CD4-positive, alpha-beta T cell treated with Interleukin-4 for 4 hours (primary cell): ENCODE measurements at places on chromosomes 3 and 15.

- DNase-seq = no peak
These were observed 17.5 kb downstream of the ALS2CL start for GRCh38 chr3:46675843-46676567.

DNA sequence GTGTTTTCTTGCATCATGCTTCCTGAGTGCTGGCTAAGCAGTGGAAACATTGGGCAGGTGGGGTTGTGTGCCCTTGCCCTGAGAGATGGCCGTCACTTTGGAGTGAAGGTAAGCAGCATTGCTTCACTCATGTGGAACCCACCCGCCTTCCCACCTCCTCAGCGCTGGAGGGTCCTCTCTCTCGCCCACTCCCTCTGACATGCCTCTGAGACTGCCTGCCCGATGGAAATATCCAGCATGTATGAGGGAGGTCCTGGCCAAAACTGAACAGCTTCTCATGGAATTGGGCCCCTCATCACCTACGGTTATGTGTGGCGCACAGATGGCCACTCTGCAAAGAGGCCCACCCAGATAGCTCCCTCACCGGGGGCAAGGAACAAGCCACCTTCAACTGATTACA is 48.6 kb downstream of the SMAD3 start:
- DNase-seq = no peak

- DNase-seq = no peak
These were observed 68.0 kb upstream of the TRPM1 start for GRCh38 chr15:31169558-31169957.

DNA sequence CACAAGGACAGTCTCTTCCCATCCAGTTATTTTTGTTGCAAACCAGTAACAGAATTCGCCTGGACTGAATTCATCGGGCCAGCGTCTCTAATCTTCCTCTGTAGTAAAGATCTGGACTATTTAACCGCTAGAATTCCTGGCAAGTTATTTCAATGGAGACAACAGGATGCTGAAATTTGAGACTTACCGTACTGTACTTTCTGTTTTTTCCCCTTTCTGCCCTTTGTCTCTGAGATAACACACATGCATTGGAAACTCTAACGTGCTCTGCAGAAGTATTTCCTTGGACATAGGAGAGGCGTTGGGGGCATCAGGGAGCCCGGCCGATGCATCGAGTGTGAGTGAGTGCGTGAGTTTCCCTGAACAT is 61.5 kb downstream of the ASB7 start:
- DNase-seq = no peak

- DNase-seq = no peak
These were observed 133.9 kb downstream of the ALDH1A2 start for GRCh38 chr15:57931570-57931969.

DNA sequence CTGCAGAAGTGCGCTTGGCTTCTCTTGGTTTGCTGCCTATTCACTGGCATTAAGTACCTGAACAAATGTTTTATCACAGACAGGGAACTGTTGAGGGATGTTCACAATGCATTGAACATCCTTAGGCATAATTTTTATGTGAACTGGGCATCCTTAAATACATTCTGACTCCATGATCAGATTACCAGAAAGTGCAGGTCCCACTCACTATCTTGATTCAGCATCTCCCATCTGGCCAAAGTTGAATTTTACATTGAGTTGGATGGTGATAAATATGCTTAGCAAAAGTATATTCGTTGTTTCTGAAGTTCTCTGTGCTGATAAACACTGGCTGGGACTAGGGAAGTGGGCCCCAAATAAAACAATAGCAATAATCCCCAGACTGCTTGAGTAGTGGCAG is 108.5 kb downstream of the RBMS3 start:
- DNase-seq = no peak

DNA sequence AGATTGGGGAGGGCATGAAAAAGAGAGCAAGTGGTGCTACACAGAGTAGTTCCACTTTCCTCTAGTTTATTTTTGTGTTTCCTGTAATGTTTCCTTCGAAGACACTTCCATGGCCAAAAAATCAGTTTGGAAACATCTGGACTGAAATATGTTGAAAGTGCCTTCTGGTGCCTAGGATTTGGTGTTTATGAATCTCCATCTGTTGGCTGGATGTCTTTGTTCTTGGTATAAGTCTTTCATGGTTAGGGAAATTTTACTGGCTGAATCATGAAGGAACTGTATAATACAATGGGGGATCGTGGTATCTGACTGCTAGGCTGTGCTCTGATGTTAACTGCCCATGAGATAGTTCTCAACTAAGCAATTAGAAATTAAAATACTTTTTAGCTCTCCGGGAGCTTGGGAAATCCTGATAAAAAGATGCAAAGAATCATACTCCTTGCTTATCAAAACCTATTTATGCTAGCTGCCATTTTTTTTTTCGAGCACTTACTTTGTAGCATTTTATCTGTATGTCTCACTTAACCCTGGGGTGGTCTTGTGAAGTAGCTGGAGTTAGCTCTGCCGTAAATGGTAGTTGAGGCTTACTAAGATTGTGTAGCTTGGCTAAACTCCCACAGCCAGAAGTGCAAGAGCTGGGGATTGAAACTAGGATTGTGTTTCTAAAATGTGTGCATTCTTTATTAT is 21.9 kb downstream of the AKAP13 start:
- no peak for DNase-seq

GRCh38 chr15:38010395-38010794 is 76.0 kb downstream of the TMCO5A start:
- no peak for DNase-seq

DNA sequence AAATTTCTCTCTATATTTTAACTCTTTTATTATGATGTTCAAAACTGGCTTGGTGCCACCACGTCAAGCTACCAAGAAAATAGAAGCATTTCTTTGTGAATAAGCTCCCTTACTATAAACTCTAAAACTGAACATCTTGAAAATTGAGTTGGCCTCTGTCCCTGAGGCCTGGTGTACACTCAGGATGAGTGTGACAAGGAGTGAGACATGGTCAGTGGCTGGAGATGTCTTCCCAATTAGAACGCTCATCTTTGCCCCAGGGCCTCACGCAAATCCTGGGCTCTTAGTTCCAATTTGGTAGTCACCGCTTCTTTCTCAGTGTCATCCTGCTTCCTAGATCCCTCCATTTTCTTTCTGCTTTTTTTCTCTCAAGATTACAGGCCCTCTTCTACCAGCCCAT is 26.2 kb downstream of the SLC2A2 start:
- DNase-seq = no peak

DNA sequence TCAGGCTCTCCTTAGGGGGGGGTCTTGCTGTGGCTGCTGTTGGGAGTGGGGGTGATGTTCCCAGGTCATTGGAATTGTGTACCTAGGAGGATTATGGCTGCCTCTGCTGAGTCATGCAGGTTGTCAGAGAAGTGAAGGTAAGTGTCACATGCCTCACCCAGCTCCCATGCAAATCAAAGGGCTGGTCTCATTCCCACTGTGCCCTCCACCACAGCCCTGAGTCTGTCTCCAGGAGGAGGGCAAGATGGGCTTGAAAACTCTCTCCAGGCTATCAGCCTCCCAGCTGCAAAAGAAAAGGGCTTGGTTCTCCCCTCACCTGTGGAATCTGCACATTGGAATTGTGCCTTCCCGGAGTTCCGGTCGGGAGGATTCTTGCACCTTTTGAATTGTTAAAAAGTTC is 580.5 kb downstream of the NSUN3 start:
- DNase-seq = no peak

GRCh38 chr15:95371664-95372063 is 958.8 kb upstream of the NR2F2 start:
- DNase-seq = no peak

DNA sequence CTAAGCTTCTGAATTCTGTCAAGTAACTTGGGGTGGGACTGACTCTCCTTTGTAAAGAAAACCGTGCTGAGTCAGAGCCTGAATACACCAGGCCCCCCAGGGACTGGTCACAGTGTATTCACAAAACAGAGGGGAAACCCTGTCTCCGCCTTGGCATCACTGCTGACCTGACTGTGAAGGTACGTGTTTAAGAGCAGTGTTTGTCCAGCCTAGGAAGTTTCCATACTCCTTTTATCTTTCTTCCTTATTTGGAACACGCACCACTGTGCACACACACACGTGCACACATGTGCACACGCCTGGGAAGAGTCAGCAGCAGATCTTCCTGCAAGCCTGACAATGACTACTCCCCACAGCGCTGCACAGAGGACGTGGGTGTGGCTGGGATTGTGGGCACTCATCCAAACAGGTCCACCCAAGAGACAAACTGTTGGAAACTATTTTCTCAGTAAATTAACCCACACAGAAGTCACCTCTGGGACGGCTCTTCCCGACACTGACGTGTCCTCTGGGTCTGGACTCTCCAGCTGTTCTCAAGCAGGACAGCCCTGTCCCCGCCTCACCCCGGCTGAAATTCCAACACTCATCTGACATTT is 87.7 kb downstream of the ATP10A start:
- no peak for DNase-seq

DNA sequence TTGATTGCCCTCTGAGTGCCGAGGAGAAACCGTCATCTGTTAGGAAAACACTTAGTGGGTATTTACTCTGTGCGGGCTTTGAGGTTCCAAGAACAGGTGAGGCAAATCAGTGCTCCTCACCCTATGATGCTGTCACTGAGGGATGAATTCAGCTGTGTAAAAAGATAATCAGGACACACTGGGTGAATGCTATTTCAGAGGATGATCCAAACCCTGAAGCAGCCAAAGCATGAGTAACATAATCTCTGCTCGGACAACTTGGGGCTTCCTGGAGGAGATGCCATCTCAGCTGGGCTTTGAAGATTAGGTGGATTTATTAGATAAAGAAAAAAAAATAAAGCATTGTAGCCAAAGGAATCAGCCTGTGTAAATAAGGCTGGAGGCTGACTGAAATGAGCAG is 10.5 kb upstream of the GADL1 start:
- no peak for DNase-seq

DNA sequence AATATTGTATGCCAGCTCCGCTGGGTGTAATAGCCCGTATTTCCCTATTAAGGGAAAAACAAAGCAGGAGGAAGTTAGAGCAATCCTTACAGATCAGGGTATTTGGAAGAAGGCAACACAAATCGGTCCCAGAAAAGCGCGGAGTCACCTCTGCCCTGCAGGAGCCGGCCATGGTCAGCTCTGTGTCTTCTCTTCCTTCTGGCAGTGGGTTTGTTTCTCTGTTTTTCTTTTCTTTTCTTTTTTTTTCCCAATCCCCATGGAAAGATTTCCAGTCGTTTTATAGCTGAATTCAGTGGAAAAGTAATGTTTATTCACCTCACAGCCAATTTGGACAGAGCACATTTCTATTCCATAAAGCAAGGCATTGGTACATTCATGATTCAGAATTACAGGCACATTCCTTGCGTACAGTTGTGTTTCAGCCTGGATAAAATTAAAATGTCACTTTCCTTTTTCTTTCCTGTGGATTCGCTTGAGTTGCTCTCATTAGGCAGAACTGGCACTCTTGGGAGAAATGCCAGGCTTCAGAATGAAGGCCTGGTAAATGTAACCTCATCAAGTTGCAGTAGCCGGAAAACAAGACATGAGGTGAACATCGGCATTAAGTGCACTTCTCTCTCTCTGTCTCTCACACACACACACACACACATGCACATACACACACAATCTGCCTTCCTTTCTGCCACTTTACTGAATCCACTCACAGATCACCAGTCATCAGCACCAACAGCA is 204.5 kb upstream of the UBE2E1 start:
- no peak for DNase-seq

DNA sequence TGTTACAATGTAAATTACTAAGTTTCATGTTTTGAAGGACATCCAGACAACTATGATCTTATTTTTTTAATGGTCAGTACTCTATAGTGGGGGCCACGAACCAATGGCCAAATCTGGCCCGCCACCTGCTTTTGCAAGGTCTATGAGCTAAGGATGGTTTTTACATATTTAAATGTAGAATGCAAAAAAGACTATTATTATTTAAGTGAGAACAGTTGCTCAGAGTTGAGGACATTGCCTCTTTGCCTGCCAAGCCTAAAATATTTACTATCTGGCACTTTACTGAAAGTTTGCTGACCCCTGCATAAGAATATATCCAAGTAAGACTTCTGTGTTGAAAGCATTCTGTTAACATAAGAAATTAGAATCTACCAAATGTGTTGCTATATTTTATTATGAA is 163.7 kb upstream of the MDFIC2 start:
- no peak for DNase-seq

DNA sequence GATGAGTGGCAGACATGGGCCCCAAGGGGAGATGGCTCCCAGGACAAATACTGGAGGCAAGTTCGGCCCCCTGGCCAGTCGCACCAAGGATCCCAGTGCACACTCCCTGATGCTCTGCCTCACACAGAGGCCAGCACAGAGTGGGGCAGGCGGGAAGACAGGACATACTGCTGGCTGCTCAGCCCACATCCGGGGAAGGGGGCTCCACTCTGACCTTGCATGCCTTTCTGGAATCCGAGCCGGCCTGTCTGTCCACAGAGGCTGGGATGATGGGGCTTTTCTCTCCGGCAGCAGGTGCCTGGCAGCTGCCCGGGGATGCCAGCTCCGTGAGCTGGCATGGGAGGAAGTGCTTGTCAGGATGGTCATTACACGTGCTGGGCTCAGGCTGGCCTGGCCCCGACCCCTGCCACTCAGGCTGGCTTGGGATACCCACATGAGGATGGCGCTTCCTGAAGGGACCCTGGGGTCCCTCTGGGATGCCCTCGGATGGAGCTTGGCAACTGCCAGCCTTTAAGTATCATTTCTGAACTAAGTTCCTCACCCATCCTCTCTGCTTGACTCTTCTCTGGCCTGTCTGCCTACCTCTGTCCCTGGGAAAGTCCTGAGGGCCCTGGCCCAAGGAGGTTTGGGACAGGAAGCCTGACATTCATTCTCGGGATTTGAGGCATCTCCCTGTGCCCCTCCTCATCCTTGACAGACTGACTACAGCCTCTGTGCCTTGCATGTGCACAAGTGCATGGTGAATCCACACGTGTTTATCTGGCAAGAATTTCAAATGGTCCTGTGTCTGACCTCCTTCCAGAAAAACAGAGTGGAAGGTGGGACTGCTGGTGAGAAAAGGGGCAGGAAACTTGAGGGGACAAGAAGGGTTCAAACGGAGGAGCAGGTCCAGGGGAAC is 46.5 kb downstream of the EXOG start:
- DNase-seq = no peak

- DNase-seq = no peak
These were observed 2.3 kb upstream of the CCR2 start for GRCh38 chr3:46351646-46352045.

GRCh38 chr3:119500901-119501300 is 2.6 kb downstream of the TIMMDC1 start:
- no peak for DNase-seq

- DNase-seq = no peak
These were observed 62.8 kb downstream of the RASGRF1 start for GRCh38 chr15:79027532-79028410.

- DNase-seq = no peak
These were observed 75.8 kb upstream of the ABI3BP start for GRCh38 chr3:101068876-101069606.

GRCh38 chr15:45179221-45179985 is 8.4 kb downstream of the SHF start:
- DNase-seq = peak; percentile 33
